ENCODE measurements at places on chromosomes 6 and 20.

GRCh38 chr6:157893238-157893637, 70.2 kb downstream of the SNX9 start:
- no peak for DNase-seq

DNA sequence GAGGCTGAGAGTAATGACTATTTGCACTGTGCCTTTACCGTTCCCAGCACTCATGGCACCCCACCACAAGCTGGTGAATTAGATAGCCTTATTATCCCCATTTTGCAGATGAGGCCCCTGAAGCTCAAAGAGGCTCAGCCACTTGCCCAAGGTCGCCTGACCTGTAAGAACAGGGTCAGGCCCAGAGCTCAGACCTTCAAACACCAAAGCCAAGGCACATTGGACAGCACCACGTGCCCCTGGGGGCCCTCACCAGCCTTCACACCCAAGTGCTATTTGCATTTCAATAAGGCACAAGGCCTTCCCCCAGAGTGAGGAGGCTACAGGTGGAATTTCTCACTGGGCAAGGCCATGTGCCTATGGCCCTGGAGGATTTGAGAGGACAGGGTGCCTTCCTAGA, 14.2 kb upstream of the C6orf132 start:
- no peak for DNase-seq

DNA sequence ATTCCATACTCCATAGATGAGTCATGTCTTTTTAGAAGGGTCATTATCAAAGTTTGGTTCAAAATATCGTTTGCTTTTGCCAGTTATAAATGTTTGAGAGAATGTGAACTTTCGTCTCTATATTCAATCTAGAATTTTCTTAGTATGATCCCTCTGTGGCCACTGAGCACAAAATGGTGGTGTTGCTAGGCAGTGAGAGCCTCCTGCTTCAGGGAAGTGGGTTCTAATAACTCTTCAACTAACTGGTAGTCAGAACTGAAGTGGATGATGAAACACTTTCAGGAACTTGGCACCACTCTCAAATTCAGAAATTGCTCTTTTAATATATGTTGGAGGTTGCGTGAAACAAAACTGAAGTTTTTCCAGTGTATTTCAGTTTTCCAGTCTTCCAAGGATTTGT, 125.0 kb upstream of the DOK5 start:
- DNase-seq: no peak

DNA sequence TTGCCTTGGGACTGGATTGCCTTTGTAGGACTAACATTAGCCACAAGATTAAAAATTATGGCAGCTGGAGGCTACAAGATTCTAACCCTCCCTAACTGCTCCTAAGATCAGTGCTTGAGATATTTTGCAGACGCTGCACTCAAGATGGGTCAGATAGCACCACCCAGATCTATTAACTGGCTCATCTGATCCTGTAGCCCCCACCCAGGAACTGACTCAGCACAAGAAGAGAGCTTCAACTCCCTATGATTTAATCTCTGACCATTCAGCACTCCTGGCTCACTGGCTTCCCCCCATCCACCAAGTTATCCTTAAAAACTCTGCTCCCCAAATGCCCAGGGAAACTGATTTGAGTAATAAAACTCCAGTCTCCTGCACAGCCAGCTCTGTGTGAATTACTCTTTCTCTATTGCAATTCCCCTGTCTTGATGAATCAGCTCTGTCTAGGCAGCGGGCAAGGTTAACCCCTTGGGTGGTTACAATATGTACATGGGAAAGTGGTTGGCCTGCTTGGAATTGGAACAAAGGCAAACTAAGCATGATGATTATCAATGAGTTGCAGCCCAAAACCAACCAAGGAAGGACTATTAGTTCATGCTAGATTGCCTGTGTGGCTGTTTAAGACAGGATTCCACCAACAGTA, 111.3 kb downstream of the OR2B2 start:
- DNase-seq: no peak

DNA sequence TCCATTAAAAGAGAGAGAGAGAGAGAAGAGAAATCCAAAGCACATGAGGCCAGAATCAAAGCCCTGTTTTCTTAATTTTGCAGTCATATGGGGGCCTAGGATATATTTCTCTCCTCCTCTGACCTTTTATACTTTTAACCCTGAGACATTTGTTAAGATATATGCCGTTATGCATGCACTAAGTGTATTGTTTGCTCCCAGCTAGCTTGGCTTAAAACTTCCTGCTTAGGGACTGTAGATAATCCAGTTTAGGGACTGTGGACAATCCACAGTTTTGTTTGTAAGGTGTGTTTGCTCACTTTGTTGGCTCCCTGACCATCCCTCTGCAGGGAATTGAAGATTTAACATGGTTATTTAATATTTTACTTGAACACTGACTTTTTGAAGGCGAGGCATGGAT, 166.3 kb upstream of the TSHZ2 start:
- no peak for DNase-seq

- no peak for DNase-seq
Observed at GRCh38 chr6:134937426-134937825, 12.5 kb downstream of the ALDH8A1 start.

DNA sequence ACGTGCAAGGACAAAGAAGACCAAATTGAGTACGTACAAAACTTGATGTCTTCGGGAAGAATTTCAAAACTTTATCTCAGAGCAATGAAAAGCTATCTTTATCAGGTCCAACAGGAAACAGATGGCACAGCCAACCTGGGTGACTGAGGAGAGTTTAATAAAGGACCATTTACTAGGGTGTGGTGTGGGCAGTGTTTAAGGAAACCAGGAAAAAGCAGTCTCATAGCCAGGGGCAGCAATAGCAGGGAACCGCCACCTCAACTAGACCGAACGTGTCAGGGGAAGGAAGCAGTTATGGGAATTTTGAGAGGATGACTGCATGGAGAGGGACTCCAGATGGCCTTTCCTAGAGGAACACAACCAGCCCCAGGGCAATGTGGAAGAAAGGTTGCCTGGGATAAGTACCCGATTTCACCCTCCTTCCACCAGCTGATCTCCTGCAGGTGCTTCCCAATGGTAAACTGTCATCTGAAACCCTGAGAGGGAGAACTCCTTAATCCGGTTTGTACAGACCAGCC, 15.2 kb upstream of the TAAR5 start:
- no peak for DNase-seq

DNA sequence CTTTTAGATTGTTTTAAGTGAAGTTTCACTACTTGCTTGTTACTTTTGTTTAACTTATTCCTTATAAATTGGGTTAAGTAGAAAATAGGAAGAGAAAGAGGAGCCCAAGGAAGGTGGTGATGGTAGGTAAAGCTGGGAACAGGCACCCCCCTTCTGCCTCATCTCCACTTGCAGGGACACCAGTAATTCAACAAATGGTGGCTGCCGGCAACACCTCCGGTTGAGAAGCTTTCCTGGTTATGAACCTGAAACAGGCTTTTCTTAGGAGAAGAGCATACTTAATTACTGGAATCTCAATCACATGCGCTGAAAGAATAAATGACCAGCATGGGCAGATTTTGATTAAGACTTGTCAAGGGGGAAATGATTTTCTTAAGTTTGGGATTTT, 158.9 kb upstream of the ZNF217 start:
- no peak for DNase-seq

GRCh38 chr6:49766762-49767161, 20.3 kb downstream of the PGK2 start:
- no peak for DNase-seq

DNA sequence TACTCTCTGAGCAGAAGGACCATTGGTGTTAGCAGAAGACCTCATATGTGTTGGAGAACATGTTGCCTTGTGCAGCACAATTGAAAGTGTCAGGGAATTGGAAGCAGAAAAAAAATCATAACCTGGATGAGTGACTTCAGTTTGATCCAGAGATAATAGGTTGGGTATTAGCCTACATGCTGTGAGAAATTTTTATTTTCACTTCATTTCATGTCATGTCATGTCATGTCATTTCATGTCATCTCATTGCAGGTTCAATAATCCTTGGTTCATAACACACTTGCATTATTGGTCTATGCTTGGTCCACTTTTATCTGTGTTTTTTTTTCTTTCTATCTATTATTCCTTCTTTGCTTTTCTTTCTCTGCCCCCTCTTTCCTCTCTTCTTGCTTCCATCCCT, 34.3 kb downstream of the AKAP7 start:
- no peak for DNase-seq

DNA sequence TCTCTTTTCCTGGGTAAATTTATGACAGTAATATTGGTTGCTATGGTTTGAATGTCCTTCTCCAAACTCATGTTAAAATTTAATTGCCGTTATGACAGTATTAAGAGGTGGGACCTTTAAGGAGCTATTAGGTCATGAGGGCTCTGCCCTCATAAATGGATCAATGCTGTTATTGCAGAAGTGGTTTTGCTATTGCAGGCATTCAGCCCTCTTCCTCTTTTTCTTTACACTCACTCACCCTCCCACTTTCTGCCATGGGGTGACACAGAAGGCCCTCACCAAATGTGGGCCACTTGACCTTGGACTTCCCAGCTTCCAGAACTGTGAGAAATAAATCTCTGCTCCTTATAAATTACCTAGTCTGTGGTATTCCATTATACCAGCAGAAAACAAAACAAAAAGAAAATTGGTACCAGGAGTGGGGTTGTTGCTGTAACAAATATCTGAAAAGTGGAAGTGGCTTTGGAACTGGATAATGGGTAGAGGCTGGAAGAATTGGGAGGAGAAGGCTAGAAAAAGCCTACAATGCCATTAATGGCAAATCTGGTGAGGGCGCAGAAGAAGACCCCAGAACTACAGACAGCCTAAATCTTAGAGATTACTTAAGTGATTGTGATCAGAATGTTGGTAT, 24.8 kb upstream of the IGF2R start:
- no peak for DNase-seq

GRCh38 chr20:60430516-60431001, 472.3 kb downstream of the CDH26 start:
- DNase-seq: no peak

GRCh38 chr20:48490961-48491831, 336.6 kb downstream of the PREX1 start:
- no peak for DNase-seq

DNA sequence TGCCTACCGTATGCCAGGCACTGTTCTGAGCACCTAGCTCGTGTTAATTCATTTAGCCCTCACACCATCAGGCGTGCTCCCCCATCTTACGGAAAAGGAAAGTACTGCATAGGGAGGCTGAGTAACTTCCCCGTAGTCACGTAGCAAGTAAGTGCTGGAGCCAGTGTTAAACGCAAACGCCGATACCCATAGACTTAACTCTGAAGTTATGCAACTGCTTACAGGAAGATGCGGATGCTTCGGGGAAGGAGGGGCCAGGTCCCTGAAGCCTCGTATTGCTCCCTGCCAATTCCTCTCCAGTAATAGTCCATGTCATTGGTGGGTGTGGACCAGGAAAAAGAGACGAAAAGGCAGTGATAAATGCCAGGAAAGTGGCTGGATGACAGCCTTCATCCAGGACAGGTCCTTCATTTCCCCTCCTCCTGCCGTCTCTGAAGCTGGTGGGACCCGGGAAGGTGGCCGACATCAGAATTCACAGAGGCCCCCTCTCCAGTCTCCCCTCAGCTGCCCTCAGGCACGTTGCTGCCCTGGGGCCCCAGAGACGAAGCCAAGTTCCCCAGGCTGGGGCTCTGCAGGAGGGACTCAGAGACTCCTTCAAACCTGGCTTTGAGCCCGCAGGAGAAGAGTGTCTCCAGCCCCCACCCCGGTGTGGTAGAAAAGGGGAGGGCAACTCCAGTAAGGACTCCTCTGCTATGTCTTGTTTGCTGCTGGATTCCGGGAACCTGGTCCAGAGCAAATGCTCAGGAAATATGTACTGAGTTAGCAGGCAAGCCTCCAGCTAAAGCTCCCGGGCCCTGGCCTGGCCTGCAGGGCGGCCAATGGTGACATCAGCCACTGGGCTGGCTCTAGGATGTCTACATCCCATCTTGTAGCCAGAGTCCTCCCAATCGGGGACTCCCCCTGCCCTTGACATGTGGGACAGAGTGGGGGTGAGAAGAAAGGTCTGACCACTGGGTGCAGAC, 37.8 kb downstream of the RAB44 start:
- no peak for DNase-seq

GRCh38 chr6:162345051-162345511, 382.5 kb downstream of the PRKN start:
- no peak for DNase-seq

DNA sequence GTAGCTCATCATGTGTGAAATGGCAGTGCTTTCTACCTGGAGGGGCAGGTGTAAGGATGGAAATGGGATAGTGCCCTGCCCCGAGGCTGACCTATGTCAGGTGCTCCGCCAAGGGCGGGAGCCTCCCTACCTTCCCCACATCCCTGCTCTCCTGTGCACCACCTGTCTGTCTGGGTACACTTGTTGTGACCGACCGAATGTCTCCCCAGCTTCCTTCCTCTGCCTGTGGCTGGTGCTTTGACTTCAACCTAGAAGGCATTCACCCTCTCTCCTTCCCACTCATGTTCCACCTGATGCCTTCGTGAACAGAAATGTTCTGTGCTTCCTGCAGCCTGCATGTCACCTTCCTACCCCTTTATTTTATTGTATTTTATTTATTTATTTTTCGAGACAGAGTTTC, 114.8 kb downstream of the SCML4 start:
- no peak for DNase-seq

DNA sequence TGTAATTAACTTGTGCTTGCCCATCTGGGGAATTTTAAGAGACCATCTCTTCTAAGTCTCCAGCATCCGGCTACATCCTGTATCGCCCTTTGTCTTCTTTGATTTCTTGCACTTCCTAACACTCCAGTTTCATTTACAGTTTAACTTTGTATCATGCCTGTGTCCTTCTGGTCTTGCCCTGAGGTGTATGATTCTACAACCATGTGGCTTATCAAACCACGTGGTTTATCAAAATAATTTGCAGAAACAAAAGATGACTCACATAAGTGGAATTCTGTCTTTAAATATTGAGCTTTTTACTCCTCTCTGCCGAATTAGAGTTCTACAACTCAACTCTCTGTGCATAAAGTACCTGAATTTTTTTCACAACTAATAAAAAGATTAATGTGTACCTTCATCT, 580.7 kb downstream of the KIF16B start:
- no peak for DNase-seq

GRCh38 chr20:31633339-31633914, 4.3 kb upstream of the COX4I2 start:
- DNase-seq: no peak

- DNase-seq: no peak
Observed at GRCh38 chr6:159261995-159262394, 92.8 kb downstream of the FNDC1 start.

- DNase-seq: no peak
Observed at GRCh38 chr6:24064106-24064505, 61.9 kb upstream of the NRSN1 start.

GRCh38 chr6:136072691-136073090, 177.4 kb downstream of the MTFR2 start:
- DNase-seq: no peak

All from activated gamma-delta T cell treated with anti-CD3 and anti-CD28 coated beads, Interleukin-2, amount 50 U/mL, for 16 hours (primary cell).